Activated T-helper 17 cell treated with anti-CD3 and anti-CD28 coated beads, Interleukin-2, amount 50 U/mL, for 72 hours (primary cell): ENCODE measurements at places on chromosomes 1 and 21. TPM values are rescaled to one million over a fixed set of nuclear protein-coding genes. Genes with fewer than 3 reads are reported as not detected.

C1orf115 gene
- total RNA-seq, result 0.40 TPM

IGSF21 gene
- total RNA-seq, result not detected

PWP2 gene
- 40.4 TPM for total RNA-seq

DNA sequence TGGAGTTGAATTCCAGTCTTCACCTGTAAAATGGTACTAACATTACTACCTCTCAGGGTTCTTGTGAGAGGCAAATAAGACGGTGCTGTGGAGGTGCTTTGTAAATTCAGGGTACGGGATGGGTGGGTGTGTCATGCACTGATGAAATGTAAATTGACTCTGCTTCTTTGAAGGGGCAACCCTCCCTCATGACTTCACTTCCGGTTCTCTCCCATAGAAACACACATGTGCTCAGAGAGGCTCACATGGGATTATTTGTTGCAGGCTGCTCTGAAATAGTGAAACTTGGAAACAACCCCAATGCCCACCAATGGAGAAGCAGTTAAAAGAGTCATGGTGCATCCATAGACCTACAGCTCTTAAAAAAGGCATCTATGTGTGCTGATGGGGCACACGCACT is 44.9 kb upstream of the SCMH1 start:
- no peak for ATAC-seq

DNA sequence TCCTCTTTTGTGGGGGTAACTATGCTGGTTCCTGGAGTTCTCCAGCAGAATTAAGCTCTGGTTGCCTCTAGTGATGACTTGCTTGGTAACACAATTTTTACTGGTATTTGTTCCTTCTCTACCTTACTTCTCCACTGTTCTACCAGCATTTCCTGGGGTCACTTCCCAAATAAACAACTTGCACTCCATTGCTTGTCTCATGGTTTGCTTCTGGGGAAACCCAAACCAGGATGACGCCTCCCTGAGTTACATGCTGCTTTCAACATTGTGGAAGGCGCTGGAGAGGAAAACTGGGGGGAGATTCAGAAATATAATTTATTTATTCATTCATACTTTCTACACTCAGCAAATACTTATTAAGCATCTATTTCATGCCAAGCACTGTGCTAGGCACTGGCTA is 55.3 kb upstream of the AK4 start:
- no peak for ATAC-seq

DNA sequence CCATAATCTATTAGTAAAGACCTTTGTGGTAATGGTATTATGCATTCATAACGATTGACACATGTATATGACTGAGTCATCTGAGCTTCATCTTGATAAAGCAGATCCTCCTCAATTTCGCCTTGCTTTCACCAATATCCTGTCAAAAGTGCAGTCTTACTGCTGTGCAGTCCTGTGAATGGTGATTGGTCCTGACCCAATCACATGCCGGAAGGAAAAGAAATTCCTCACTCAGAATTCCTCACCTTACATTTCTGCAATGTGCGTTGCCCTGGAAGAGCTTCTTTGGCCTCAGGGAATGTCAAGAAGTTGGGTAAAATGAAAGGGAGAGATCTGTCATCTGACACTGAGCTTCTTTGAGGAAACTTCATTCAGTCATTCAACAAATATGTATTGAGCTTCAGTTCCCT is 121.0 kb upstream of the TSPAN2 start:
- ATAC-seq, result no peak

DNA sequence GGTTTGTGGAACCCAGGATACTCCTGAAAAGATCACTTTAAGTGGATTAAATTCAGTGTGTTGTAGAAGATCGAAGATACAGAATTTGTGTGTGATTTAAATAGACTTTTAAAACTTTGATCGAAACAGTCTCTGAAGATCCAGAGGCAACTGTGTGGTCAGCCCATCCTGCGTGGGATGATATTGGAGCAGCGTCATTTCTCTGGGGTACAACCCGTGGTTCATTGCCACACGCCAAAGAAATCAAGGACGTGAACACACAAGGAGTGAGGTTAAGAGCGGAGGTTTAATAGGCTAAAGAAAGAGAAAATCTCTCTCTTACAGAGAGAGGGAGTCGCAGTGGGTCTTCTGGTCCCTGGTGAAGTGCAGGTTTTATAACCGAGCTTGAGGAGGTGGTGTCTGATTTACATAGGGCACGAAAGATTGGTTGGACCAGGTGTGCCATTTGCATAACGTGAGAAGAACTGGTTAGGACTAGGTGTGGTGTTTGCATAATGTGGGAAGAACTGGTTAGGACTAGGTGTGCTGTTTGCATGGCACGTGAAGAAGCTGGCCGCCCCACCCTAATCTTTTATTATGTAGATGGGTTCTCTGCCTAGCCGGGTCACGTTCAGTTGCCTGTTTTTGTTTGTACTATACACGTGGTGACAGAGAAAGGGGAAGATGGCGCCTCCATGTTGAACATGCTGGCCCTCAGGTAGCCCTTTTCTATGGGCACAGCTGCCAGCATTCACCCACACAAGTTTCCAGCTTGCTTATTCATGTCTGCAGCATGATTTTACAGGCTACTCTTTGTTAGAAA is 82.3 kb downstream of the ADSS2 start:
- ATAC-seq, result no peak

- no peak for ATAC-seq
Measured at GRCh38 chr1:211641942-211642341, 33.5 kb downstream of the NEK2 start.

- ATAC-seq, result no peak
Measured at GRCh38 chr21:44437371-44437695, 18.0 kb upstream of the LRRC3 start.
